Thyroid gland (tissue), 4 donors: ENCODE measurements at places on chromosomes 2 and 18. TPM values are rescaled to one million over a fixed set of nuclear protein-coding genes. Genes with fewer than 3 reads are reported as not detected.

DNA sequence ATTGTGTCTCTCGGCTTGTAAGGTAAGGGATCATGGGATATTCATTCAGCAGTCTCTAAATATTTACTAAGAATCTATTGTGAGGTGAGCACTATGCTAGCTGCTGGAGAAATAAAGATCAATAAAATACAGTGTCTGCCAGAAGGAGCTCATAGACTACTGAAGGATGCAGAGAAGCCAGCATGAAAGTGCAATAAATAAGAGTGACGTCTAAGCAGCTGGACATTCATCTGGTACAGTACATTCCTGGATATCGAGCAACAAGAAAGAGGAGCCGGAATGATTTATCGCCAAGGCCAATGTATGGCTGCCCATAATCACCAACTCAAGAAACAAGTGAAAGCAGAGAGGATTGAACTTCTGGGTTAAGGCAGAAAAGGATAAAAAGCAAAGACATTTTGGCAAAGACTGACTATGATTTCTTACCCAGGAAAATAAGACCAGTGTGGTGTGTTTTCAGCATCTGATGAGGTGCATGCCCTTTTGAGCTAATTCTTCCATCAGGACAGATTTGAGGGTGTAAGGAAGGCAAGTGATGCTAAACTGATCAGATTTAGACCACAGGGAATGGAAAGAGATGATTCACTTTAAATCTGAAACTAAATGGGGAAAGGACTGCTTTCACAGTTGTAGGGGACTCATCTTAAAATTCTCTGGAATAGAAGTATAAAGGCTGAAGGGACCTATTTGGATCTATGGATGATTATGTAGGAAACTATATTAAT, 18.7 kb upstream of the LMAN1 start:
- H3K36me3 ChIP-seq = no peaks in the 10 kb centered on the region
- DNase-seq = no peak
- no peak overlapping the region for H3K27ac ChIP-seq
- H3K4me1 ChIP-seq = no peaks in the 10 kb centered on the region
- H3K4me3 ChIP-seq = no peak overlapping the region
- no peaks in the 10 kb centered on the region for H3K27me3 ChIP-seq

ARHGAP28 gene
- total RNA-seq = 10.6 TPM

GRCh38 chr2:181077128-181077709, 96.8 kb downstream of the UBE2E3 start:
- no peaks in the 10 kb centered on the region for H3K4me1 ChIP-seq
- H3K27ac ChIP-seq = no peak overlapping the region
- no peaks in the 10 kb centered on the region for H3K36me3 ChIP-seq
- no peak overlapping the region for H3K4me3 ChIP-seq
- no peaks in the 10 kb centered on the region for H3K27me3 ChIP-seq

- H3K4me1 ChIP-seq = no peaks in the 10 kb centered on the region
- H3K36me3 ChIP-seq = no peaks in the 10 kb centered on the region
- DNase-seq = no peak
Observed at GRCh38 chr2:78757640-78758039, 267.9 kb upstream of the REG3G start.

DNA sequence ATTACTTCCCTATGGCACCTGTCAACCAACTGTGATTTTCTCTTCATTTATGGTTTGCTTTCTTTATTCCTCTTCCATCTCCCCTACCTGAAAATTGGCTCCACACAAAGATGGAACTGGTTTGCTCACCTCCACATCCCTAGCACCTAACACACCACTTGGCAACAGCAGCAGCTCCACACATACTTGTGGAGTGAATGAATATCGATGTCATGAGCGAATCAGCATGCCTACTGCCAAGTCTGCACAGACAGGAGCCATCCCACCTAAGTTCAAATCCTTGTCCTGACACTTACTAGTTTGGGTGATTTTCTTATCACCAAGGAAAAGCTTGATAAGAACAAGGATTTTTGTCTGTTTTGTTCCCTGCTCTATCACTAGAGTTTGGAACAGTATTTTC, 191.4 kb upstream of the TMEM200C start:
- no peak overlapping the region for H3K27ac ChIP-seq
- H3K36me3 ChIP-seq = no peaks in the 10 kb centered on the region
- H3K4me1 ChIP-seq = no peaks in the 10 kb centered on the region
- H3K27me3 ChIP-seq = no peaks in the 10 kb centered on the region

LHCGR gene
- total RNA-seq = 1.3 TPM

DNA sequence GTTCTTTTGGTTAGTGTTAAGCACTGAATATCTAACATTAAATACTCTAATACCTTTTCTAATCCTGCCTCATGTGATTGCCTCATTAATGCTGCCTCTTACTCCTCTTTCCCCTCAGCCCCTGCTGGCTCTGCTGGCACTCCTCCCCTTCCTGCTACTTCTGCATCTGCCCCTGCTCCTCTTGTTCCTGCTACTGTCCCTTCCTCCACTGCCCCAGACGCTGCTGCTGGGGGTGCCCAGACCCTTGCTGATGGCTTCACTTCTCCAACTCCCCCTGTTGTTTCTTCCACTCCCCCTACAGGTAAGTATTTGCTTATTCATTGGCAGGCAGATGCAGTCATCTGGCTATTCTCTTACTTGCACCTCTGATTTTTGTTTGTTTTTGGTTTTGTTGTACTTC, 68.5 kb downstream of the ABI2 start:
- no peak overlapping the region for H3K27ac ChIP-seq
- no peaks in the 10 kb centered on the region for H3K27me3 ChIP-seq
